ENCODE measurements at places on chromosomes 2 and 18. TPM values are rescaled to one million over a fixed set of nuclear protein-coding genes. Genes with fewer than 3 reads are reported as not detected.

- H3K36me3 ChIP-seq: no peaks in the 10 kb centered on the region
- no peak for DNase-seq
- H3K4me3 ChIP-seq: no peak overlapping the region
- H3K27ac ChIP-seq: no peak overlapping the region
These were observed 416.5 kb downstream of the SLC4A3 start for GRCh38 chr2:220043990-220044335.

DNA sequence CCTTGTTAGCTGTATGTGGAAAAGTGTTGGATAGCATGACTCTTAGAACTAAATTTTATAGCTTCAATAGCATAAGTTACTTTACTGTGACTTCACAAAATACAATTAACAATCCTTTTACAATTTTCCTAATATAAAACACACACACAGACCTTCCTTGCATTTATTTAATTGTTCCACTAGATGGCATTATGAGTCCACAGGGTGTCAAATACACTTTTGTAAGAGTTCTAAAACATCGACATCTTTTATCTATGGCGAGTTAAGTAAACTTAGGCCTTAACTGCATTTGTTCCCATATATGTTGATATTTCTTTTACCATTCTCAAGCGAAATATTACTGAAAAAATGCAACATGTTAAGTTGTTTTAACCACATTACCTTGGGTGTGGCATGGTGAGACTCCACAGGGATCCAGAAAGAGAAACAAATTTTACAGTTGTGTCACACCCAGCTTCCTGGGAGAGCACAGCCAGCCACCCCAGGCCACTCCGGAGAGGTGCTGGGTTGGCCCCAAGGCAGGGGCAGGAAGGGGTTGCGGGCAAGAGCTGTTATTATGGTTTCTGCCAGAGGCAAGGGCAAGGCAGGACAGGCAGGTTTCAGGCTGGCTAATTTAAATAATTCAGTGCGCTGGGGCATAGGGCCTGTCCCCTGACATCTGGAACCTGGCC is 312.4 kb upstream of the MC4R start:
- no peak for DNase-seq
- H3K27ac ChIP-seq: no peak overlapping the region
- H3K4me1 ChIP-seq: no peaks in the 10 kb centered on the region
- no peaks in the 10 kb centered on the region for H3K27me3 ChIP-seq
- H3K4me3 ChIP-seq: no peak overlapping the region

- no peak overlapping the region for H3K27ac ChIP-seq
- no peak for DNase-seq
- H3K4me3 ChIP-seq: no peak overlapping the region
- H3K36me3 ChIP-seq: no peaks in the 10 kb centered on the region
These were observed 60.3 kb downstream of the RPIA start for GRCh38 chr2:88751768-88752167.

- no peak overlapping the region for H3K4me3 ChIP-seq
- peaks cover 48% of the 10 kb centered on the region for H3K4me1 ChIP-seq
- H3K36me3 ChIP-seq: no peaks in the 10 kb centered on the region
- peak overlapping the region; percentile 71 for H3K27ac ChIP-seq
- DNase-seq: no peak
- H3K27me3 ChIP-seq: no peaks in the 10 kb centered on the region
These were observed 27.7 kb downstream of the EIF2AK3 start for GRCh38 chr2:88599527-88599926.

GRCh38 chr18:44341759-44342158 is 338.9 kb upstream of the SETBP1 start:
- H3K27ac ChIP-seq: no peak overlapping the region
- no peaks in the 10 kb centered on the region for H3K27me3 ChIP-seq
- no peak overlapping the region for H3K4me3 ChIP-seq
- no peaks in the 10 kb centered on the region for H3K36me3 ChIP-seq

DNA sequence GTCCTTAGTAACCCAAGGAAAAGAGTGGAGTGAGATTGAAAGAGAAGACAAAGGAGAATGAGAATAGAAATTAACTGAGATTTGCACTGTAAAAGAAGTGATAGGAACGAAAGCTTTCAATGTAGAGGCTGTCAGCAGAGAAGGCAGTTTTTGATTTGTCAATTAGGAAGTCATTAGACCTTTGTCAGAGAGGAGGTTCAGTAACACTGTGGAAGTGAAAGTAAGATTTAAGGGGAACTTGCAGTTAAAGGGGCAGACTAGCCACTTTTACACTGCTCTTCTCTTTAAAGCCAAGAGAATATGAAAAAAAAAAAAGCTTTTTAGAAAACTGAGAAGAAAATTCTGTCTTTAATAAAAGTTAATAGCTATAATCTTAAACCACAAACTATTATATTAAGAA is 11.5 kb upstream of the KYNU start:
- H3K36me3 ChIP-seq: no peaks in the 10 kb centered on the region
- DNase-seq: no peak
- no peaks in the 10 kb centered on the region for H3K27me3 ChIP-seq
- no peak overlapping the region for H3K4me3 ChIP-seq
- no peaks in the 10 kb centered on the region for H3K4me1 ChIP-seq

- no peaks in the 10 kb centered on the region for H3K27me3 ChIP-seq
- no peak overlapping the region for H3K27ac ChIP-seq
- H3K4me3 ChIP-seq: no peak overlapping the region
- DNase-seq: no peak
These were observed 13.1 kb downstream of the SOS1 start for GRCh38 chr2:39107724-39108273.

DNA sequence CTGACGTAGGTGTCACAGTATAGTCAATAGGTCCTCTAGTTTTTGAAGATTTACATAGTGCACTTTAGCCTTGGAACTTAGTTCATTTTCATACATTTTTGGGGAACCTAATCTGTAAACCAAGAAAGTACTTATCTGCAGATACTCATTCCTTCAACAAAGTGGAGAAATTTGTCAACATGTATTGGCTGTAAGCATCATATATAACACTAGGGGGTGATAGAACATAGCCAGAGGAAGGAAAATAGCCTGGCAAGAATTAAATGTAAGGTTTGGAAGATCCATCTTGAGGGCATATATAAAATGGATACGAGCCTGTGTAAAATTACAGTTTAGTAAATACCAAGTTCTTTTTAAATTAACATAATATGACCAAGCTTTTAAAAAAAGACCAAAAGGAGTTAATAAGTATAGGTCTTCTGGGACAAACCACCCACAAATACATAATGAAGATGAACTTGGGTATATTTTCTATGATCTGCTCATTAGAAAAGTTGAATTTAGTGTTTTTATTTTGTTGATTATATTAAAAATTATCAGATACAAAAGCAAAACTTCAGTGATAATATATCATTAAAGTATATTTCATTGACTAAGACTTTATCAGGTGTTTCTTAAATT is 18.2 kb downstream of the RPL37A start:
- no peaks in the 10 kb centered on the region for H3K36me3 ChIP-seq
- H3K27me3 ChIP-seq: no peaks in the 10 kb centered on the region
- H3K4me1 ChIP-seq: no peaks in the 10 kb centered on the region
- DNase-seq: no peak
- H3K27ac ChIP-seq: no peak overlapping the region
- H3K4me3 ChIP-seq: no peak overlapping the region

- no peaks in the 10 kb centered on the region for H3K27me3 ChIP-seq
- no peak overlapping the region for H3K27ac ChIP-seq
- no peak overlapping the region for H3K4me3 ChIP-seq
These were observed 730.4 kb downstream of the METTL4 start for GRCh38 chr18:1840878-1841277.

DNA sequence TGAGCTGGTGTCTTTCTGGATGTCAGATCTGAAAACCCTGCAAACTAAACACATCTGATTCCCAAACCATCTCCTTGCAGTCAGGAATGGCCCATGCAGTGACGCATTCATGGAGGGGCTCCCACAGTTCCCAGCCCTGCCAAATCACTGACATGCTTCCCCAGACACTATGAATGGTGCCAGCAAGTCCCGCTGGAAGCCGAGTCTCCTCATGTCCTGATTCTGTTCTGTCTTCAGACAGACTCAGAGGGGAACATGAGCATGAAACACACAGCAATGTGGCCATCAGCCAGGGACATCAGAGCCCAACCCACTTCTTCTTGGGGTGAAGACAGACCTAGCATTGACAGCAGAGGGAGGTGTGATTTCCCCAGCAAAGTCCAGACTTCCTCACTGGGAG is 83.7 kb downstream of the TTC32 start:
- no peak for DNase-seq
- no peak overlapping the region for H3K4me3 ChIP-seq
- H3K36me3 ChIP-seq: no peaks in the 10 kb centered on the region
- H3K27ac ChIP-seq: no peak overlapping the region
- H3K4me1 ChIP-seq: no peaks in the 10 kb centered on the region
- no peaks in the 10 kb centered on the region for H3K27me3 ChIP-seq

DNA sequence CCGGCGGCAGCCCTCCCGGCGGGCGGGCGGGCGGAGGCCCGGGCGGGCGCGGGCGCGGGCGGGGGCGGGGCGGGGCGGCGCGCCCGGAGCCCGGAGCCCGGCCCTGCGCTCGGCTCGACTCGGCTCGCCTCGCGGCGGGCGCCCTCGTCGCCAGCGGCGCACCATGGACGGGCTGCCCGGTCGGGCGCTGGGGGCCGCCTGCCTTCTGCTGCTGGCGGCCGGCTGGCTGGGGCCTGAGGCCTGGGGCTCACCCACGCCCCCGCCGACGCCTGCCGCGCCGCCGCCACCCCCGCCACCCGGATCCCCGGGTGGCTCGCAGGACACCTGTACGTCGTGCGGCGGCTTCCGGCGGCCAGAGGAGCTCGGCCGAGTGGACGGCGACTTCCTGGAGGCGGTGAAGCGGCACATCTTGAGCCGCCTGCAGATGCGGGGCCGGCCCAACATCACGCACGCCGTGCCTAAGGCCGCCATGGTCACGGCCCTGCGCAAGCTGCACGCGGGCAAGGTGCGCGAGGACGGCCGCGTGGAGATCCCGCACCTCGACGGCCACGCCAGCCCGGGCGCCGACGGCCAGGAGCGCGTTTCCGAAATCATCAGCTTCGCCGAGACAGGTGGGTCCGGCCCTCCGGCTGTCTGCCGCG is at the start of gene INHBB:
Gene INHBB, plus strand, starts transcription at position 111 of the 641 bp plus-strand sequence. Its CDS starts 53 bp downstream, at position 164.
- no peak within 1 kb of the TSS for H3K27ac ChIP-seq
- peaks cover 13% of the 10 kb centered on the region for H3K4me1 ChIP-seq
- H3K4me3 ChIP-seq: peak within 1 kb of the TSS; percentile 61
- H3K36me3 ChIP-seq: no peaks in the 10 kb centered on the region

GRCh38 chr2:161415987-161416707 is at the start of gene TBR1:
TSS of gene TBR1 (plus strand) at chr2:161416297. CDS start at chr2:161416411, 114 bp downstream.
- H3K4me1 ChIP-seq: peaks cover 12% of the 10 kb centered on the region
- H3K4me3 ChIP-seq: no peak within 1 kb of the TSS
- H3K27ac ChIP-seq: no peak within 1 kb of the TSS

SEMA4F gene
- polyA plus RNA-seq: 2.9 TPM

SPC25 gene
- polyA plus RNA-seq: 0.61 TPM

FIGN gene
- polyA plus RNA-seq: 2.1 TPM

EMILIN1 gene
- polyA plus RNA-seq: 15.5 TPM

CYS1 gene
- 18.9 TPM for polyA plus RNA-seq

IFIH1 gene
- polyA plus RNA-seq: 8.5 TPM

LHCGR gene
- polyA plus RNA-seq: not detected

All from pancreas (tissue), 10 donors.